ENCODE measurements at places on chromosomes 11 and 22. TPM values are rescaled to one million over a fixed set of nuclear protein-coding genes. Genes with fewer than 3 reads are reported as not detected.

The CCDC116 gene
- not detected for total RNA-seq

The GAL gene
- total RNA-seq = 0.46 TPM

The ACTN3 gene
- not detected for total RNA-seq

The TEX12 gene
- total RNA-seq = not detected

The HTR3B gene
- total RNA-seq = not detected

The XKR3 gene
- total RNA-seq = not detected

Measured in melanocyte of skin (primary cell).